ENCODE measurements at places on chromosomes 7 and 10.

DNA sequence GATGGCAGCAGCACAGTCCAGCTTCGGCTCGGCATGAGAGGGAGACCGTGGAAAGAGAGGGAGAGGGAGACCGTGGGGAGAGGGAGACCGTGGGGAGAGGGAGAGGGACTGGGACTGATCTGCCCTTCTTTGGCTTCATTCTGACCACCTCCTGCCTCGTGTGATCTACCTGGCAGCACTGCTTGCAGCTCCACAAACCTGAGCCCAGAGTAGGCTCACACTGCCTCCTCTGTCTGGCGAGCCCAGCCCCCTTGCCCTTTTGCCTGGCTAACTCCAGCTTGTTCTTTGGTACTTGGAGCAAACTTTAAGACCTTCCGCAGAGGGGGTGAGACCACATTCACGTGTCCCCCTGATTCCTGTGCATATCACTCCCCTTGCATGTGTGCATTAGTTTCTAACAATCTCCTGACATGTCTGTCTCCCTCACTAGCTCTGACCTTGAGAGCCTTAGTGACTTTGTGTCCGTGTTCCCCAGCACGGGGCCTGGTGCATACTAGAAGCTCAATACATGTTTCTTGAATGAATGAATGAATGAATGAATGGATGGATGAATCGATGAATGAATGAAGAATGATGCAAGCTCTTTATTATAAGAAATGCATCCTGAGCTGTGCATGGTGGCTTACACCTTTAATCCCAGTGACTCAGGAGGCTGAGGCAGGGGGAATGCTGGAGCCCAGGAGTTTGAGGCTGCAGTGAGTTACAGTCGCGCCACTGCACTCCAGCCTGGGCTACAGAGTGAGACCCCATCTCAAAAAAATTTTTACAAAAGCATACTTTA is 31.2 kb downstream of the UBTD1 start:
- no peak for DNase-seq

DNA sequence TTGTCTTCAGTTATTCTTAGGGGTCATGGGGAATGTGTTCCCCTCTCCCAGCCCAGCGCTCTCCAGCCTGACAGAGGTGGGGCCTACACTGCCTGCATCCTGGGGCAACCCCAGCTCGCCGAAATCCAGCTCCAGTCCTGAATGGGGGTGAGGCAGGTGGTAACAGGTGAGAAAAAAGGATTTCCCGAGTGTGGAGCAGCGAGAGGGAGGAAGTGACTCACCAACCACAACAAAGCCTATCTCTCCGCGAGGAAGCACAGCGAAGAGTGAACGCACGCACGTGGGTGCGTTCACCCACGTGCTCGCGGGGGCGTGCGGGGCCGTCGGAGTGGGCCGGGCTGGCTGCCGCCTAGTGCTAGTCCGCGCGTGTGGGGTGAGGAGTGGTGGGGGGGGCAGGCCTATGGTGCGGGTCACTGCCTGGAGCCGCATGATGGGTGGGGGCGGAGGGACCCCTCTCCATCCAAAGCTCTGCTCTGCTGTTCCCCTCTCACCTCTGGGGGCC is 855 bp upstream of the PALD1 start:
- peak; percentile 52 for DNase-seq

GRCh38 chr10:128530301-128530700 is 404.1 kb upstream of the MKI67 start:
- DNase-seq = no peak

- DNase-seq = no peak
These were observed 5.6 kb downstream of the CDC123 start for GRCh38 chr10:12201543-12201942.

Data from stimulated activated CD4-positive, alpha-beta T cell treated with anti-CD3 and anti-CD28 coated beads, Interleukin-1b, Interleukin-23, amount 100 ng/mL, for 1 hour (primary cell).